ENCODE measurements at places on chromosomes 3 and 15. TPM values are rescaled to one million over a fixed set of nuclear protein-coding genes. Genes with fewer than 3 reads are reported as not detected.

- H3K4me3 ChIP-seq = no peak overlapping the region
- no peak for DNase-seq
- no peak overlapping the region for H3K27ac ChIP-seq
- H3K36me3 ChIP-seq = no peaks in the 10 kb centered on the region
- peaks cover 6% of the 10 kb centered on the region for H3K27me3 ChIP-seq
Observed at GRCh38 chr3:185423178-185423577, 60.2 kb downstream of the MAP3K13 start.

DNA sequence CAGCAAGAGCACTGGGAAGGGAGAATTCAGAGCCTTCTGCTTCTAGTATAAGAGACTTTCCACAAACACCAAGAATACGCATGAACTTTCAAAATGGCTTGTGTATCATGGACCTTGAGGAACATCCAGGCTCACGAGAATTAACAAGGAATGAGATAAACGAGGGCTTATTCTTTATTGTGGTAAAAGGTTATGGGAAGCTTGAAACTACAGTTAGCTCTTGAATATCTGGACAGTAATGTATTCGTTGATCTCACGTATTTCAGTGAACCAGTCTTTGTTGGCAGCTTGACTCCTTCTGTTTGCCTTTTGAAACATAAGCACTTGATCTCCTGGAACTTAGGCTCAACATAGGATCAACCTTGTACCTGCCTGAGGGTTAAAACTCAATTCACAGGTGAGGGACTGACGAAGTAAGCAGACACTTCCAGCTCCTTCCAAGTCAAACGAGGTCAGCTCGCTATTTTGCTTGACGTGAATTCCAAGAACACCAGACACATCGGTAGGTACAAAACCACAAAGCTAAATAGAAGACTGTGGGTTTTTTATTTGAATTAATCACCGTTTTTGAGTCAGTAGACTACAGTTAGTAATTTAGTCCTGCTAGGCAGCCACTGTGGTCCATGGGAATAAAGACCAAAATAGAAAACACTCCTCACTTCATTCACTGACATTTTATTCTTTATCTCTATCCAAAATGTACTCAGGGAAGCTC is 30.8 kb downstream of the GALNT15 start:
- H3K36me3 ChIP-seq = no peaks in the 10 kb centered on the region
- H3K27ac ChIP-seq = no peak overlapping the region
- DNase-seq = peak; percentile 29
- no peak overlapping the region for H3K4me3 ChIP-seq
- peaks cover 19% of the 10 kb centered on the region for H3K4me1 ChIP-seq

DNA sequence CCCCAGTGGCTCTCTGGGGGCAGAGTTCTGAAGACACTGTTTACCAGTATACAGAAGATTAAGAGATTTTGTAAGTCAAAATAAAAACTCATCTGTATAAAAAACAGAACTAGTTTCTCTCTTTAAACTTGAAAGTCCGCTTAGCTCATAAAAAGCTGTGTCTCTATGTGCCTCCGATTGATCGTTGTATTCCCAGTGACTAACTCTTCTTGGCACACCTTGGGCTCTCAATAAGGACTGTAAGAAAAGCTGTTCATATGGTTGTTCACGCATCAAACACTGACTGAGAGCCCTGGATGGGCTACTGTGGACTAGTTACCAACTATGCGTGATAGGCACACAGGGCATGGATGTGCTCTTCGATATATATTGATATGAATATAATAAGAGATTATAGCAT is 107.9 kb downstream of the P3H2 start:
- no peaks in the 10 kb centered on the region for H3K36me3 ChIP-seq
- DNase-seq = no peak
- H3K27me3 ChIP-seq = peaks cover 11% of the 10 kb centered on the region
- H3K4me1 ChIP-seq = no peaks in the 10 kb centered on the region

CSPG4 gene
- total RNA-seq = not detected

ZNF860 gene
- 0.19 TPM for total RNA-seq
